ENCODE measurements at places on chromosomes 6 and 20. TPM values are rescaled to one million over a fixed set of nuclear protein-coding genes. Genes with fewer than 3 reads are reported as not detected.

Gene CRIP3
- total RNA-seq = 0.29 TPM

Gene SLC24A3
- total RNA-seq = not detected

Gene LY86
- total RNA-seq = 25.3 TPM

Gene HLA-DPB1
- 19.2 TPM for total RNA-seq

Gene HRH3
- not detected for total RNA-seq

Gene HINT3
- 9.1 TPM for total RNA-seq

Gene ULBP1
- total RNA-seq = 0.96 TPM

Gene UTRN
- 132 TPM for total RNA-seq

Gene FOXS1
- not detected for total RNA-seq

Gene MUC21
- not detected for total RNA-seq

Gene ME1
- not detected for total RNA-seq

Gene GRIK2
- total RNA-seq = not detected

Gene TP53INP2
- 3.1 TPM for total RNA-seq

Gene DOK5
- 0.20 TPM for total RNA-seq

Gene MACROD2
- not detected for total RNA-seq

Gene BANF2
- total RNA-seq = not detected

Gene PROCR
- not detected for total RNA-seq

Gene SLC17A3
- total RNA-seq = not detected

Gene ETV7
- 5.2 TPM for total RNA-seq

Gene SIRPB1
- 7.4 TPM for total RNA-seq

Gene BPIFB2
- total RNA-seq = not detected

Gene FAM217A
- total RNA-seq = not detected

Gene MROH8
- 3.3 TPM for total RNA-seq

Gene NNAT
- not detected for total RNA-seq

Gene SERPINB1
- 64.2 TPM for total RNA-seq

Gene MEI4
- total RNA-seq = not detected

Gene AGPAT4
- total RNA-seq = 7.0 TPM

Gene IL17A
- total RNA-seq = not detected

Gene DNPH1
- 43.6 TPM for total RNA-seq

Gene LY6G5C
- total RNA-seq = 2.2 TPM

Gene CTAGE9
- total RNA-seq = not detected

Gene GNAS-AS1
- 1.7 TPM for total RNA-seq

Gene NR2E1
- not detected for total RNA-seq

Gene CASS4
- 5.8 TPM for total RNA-seq

Gene EPB41L1
- total RNA-seq = not detected

Gene ASF1A
- total RNA-seq = 43.0 TPM

Gene PEX3
- 16.3 TPM for total RNA-seq

Gene KCNK5
- 3.1 TPM for total RNA-seq

Gene MOG
- total RNA-seq = not detected

Gene FANCE
- 11.9 TPM for total RNA-seq

Gene HDGFL1
- total RNA-seq = not detected
